ENCODE measurements at places on chromosomes 11 and 22.

GRCh38 chr11:116703421-116703820 lies 69.4 kb downstream of the BUD13 start:
- DNase-seq: no peak

- no peak for DNase-seq
These were observed 109.9 kb upstream of the CADM1 start for GRCh38 chr11:115613986-115614632.

- no peak for DNase-seq
These were observed 282.2 kb upstream of the ARHGAP42 start for GRCh38 chr11:100404907-100405306.

DNA sequence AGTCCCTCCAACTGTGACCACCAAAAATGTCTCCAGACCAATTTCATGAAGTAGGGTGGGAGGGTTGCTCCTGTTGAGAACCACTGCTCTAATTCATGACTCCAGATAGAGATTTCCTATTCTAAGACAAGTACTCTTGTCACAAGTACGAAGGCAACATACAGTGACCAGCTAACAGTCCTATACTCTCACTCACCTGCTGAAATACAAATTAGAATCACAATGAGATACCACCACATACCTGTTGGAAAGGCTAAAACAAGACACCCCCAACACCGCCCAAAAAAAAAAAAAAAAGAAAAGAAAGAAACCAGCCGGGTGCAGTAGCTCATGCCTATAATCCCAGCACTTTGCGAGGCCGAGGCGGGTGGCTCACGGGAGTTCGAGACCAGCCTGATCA lies 310.5 kb downstream of the SWAP70 start:
- DNase-seq: no peak

DNA sequence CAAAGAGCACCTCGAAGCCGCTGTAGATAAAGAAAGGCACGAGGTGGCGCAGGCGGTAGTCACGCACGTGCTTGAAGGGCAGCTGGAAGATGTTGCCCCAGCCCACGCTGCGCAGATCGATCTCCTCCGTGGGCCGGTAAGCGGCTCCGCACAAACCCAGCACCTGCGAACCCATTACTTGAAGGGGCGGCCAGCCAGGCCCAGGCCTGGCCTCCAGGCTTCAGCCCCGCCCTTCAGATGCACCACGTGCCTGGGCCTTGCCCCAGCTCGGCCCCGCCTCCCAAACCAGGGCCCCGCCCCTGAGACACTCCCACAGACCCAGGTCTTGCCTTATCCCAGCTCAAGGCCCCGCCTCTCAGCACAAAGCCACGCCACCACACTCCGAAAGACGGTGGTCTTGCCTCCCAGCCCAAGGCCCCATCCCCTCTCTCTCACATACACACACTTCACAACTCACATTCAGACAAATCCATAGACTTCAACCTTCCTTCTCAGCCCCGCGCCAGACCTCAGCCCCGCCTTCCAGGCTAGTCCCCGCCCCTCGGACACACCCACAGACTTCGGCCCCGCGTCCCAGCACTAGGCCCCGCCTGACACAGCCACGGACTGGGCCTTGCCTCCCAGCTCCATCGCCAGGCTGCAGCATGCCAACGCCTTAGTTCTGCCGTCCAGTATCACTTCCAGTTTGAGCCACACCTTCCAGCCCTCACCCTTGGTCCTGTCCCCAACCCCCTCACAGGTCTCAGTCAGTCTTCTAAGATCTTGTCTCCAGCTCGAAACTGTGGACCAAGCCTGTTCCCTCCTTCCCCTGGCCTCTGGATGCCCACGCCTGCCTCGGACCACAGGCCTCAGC lies 7.0 kb downstream of the UNC93B1 start:
- DNase-seq: no peak

- no peak for DNase-seq
These were observed 27.3 kb upstream of the PACSIN2 start for GRCh38 chr22:43042101-43042780.

DNA sequence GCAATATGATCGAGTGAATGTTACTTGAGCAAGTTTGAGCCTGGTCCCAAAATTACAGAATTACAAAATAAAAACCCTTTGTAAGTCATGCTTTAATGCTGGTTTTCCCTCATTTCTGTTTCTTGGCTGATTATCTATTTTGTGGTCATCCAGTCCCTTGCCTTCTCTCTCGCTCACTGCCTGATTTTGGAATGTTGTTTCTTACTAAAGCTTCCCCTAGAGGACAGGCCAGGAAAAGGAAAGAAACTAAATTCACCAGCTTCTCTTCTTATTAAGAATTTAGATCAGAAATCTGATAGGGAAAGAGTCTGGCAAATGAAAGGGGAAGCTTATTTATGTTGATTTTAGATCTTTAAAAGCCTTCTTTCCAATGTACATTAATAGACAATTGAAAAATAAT lies 16.6 kb upstream of the BDNF start:
- no peak for DNase-seq

Measured in activated T-cell treated with anti-CD3 and anti-CD28 coated beads for 1 hour (primary cell).